ENCODE measurements at places on chromosomes 11 and 22.

GRCh38 chr11:130737866-130738431 lies 178.3 kb downstream of the SNX19 start:
- DNase-seq = no peak

- no peak for DNase-seq
These were observed 17.1 kb downstream of the RNF214 start for GRCh38 chr11:117249571-117249970.

GRCh38 chr11:65278356-65278755 lies 16.6 kb downstream of the POLA2 start:
- no peak for DNase-seq

- DNase-seq = no peak
These were observed 48.9 kb downstream of the NARS2 start for GRCh38 chr11:78525720-78526119.

- no peak for DNase-seq
These were observed 116.6 kb downstream of the GALNT18 start for GRCh38 chr11:11505190-11505589.

- DNase-seq = no peak
These were observed 29.8 kb downstream of the CHORDC1 start for GRCh38 chr11:90192869-90193582.

GRCh38 chr11:6402061-6402470 lies 11.8 kb downstream of the SMPD1 start:
- DNase-seq = no peak

- DNase-seq = no peak
These were observed 15.3 kb downstream of the MAP6 start for GRCh38 chr11:75653532-75653931.

Measured in Kasumi-1 (cell line).